ENCODE measurements at places on chromosomes 7 and 10. TPM values are rescaled to one million over a fixed set of nuclear protein-coding genes. Genes with fewer than 3 reads are reported as not detected.

ASB15 gene
- total RNA-seq = not detected

- no peak for DNase-seq
Observed at GRCh38 chr7:82964150-82964882, 198.4 kb downstream of the PCLO start.

PNLIP gene
- total RNA-seq = not detected

GRCh38 chr7:90067171-90067570 lies 87.1 kb upstream of the STEAP1 start:
- no peak for DNase-seq

- no peak for DNase-seq
Observed at GRCh38 chr10:132666705-132667341, 119.1 kb downstream of the NKX6-2 start.

DNA sequence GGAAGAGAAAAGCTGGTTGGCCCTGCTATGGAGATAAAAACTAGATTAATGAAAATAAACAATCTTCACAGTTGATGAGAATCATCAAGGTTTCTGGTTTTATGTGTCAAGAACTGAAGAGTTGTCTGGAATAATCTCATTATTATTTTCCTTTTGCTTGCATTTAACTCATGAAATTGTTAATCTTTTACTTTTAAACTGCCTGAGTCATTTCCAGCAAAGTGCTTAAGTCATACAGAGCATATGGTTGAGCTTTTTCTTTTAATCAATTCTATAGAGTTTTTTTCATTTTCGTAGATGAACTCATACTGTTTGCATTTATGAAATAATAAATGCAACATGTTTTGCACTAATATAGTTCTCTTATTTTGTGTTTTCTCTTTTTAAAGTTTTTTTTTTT lies 747.9 kb downstream of the NXPH1 start:
- DNase-seq = no peak

DNA sequence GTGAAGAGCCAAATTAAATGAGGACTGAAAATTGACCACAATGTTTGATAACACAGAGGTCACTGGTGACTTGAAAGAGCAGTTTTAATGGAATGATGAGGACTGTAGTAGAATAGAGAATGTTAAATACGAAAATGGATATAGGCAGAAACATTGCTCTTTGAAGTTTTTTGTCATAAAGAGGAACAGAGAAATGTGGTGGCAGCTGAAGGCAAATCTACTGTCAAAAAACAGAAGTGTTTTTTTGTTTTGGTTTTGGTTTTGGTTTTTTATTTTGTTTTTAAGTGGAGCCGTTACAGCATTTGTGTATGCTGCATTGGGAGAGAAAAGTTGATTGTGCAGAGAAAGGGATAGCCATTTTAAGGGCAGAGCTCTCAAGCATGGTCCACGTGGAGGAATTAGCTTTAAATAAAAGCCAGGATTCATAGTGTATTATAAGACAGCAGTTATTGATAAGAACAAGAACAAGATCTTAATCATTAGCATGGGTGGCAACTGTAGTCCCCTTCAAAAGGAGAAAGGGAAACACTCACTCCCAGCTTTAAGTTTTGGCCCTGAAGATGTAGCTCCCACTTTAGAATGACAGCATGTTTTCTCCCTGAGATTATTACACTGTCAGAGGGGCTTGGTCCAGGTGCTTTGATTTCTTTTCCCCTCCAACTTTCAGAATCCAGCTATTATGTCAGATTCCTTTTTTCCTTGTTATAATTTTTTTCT lies 156.7 kb upstream of the BET1 start:
- no peak for DNase-seq

PPP1R9A gene
- 30.8 TPM for total RNA-seq

GRCh38 chr10:110421512-110422138 lies 76.1 kb upstream of the DUSP5 start:
- DNase-seq = no peak

DNA sequence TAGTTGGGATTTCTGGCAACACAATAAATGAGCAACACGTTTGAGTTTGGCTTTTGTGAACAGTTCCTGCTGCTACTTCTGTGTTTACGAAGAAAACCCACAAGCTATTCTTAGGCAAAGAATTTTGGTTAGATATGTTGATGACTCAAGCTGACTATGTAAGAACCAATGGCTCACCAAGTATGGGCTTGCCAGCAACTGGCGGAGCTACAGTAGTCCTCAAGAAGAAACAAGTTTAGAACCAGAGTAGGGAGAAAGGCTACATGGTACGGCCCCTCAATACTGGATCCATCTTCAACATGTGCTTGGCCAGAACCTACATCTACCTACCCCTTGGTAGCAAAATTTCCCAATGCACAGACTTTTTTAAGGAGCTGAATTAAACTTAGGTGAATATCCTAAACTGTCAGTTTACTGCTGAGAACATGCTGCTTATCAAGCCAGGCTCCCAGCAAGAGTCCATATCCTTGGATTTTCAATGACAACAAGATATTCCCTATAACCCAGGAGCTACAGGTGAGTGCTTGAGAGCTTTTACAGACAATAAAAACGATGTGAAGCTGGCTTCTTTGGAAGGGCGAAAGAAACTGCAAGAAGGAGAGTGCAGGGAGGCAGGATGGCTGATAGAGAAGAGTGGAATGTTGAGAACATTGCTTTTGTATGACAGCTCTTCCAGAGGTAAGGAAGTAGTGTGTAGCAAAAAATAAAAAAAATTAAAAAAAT lies 74.3 kb upstream of the ASAH2 start:
- no peak for DNase-seq

DNA sequence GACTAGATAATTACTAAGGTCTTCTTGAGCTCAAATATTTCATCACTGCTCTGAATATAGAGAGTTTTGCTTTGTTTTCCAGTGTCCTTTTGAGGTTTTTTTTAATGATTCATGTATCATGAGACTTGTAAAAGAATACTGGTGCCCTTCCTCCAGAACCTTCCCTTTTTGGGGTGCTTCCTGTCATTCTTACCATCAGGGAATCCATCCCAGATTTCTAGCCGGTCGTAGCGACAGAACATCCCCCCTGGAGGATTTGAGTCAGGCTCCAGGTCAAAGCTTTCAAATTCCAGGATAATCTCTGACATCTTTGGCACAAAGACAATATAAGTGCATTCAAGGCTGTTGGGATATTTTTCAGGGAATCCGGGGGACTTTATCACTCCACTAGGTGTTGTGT lies 71.0 kb downstream of the NRP1 start:
- DNase-seq = no peak

FBXO24 gene
- 0.66 TPM for total RNA-seq

- no peak for DNase-seq
Observed at GRCh38 chr10:69814251-69814650, 12.5 kb downstream of the COL13A1 start.

GRCh38 chr10:79405221-79405994 lies 40.0 kb downstream of the ZCCHC24 start:
- peak; percentile 52 for DNase-seq

- no peak for DNase-seq
Observed at GRCh38 chr7:17233603-17234002, 64.8 kb upstream of the AHR start.

DNA sequence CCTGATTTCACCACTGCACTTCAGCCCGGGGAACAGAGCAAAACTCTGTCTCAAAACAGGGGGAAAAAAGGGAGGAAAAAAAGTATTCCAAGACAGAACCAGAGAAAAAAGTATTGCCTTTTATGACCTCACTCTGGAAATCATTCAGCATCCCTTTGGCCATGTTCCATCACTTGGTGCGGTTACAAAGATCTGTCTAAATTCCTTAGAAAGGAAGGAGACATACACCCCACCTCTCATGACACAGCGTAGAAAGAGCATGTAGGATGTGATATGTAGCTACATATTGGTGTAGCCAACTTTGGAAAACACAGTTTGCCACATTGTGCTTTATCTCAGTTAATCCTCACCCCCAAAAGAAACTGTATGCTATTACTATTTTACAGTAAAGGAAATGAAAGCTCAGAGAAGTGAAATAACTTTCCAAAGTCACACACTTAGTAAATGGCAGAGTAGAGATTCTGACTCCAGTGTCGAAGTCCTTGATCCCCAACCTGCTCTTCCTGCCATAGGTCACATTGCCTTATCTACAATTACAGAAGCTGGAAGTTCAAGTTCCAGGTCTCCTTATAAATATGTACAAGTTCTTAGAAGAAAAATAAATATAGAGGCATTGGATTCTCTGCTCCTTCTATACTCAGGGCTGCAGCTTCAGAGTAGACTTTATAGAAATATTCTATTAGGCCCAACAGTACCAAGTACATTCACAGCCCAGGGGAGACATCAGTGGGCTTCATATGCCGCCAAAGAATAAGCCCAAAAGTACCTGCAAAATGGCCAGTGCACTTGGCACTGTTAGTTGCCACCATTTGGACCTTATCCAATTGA lies 91.6 kb upstream of the KMT2E start:
- DNase-seq = no peak

- no peak for DNase-seq
Observed at GRCh38 chr7:105647591-105647990, 66.3 kb upstream of the EFCAB10 start.

Data from mucosa of descending colon (tissue), 3 donors.